CD4-positive, alpha-beta T cell treated with Interleukin-6 at 100 ng/mL for 8 hours (primary cell): ENCODE measurements at places on chromosomes 3 and 15.

DNA sequence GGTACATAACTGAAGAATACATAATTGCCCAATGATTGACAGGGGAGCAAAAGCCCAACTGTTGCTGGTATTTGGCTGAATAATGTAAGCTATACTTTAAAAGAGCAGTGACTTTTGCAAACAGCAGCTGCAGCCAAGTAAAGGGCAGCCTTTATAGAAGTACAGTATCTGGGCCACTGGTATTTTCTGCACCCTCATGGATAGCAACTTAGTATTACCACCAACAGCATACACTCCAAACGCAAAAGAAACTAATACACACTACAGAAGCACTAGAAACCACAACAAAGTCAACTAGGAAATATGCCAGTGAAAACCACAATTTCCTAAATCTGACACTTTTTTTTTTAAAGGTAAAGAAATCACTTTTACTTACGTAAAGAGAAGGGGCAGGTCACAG is 206.1 kb downstream of the TIGIT start:
- peak; percentile 8 for DNase-seq

- no peak for DNase-seq
Measured at GRCh38 chr15:48279608-48280007, 51.6 kb upstream of the DUT start.

DNA sequence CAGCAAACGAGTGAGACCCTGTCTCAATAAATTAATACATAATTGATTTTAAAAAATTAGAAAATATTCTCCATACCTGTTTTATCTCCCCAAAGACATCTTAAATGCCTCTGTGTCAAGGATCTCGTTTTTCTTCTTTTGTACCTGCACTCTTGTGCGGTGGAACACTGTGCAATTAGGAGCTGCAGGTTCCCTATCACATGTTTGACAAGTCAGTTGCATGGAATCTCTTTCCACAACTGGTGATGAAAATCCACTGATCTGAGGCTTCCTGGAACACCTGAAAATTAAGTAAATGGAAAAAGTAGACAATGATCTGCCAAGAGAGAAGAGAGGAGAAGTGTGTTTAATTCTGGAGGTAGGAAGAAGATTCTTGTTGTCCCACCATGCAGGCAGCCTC is 3.0 kb upstream of the SNX22 start:
- DNase-seq = no peak

GRCh38 chr3:945738-946137 is 147.1 kb upstream of the CNTN6 start:
- no peak for DNase-seq

- no peak for DNase-seq
Measured at GRCh38 chr3:43641306-43642114, 19.7 kb upstream of the ANO10 start.

- no peak for DNase-seq
Measured at GRCh38 chr15:42395838-42396237, 36.5 kb downstream of the CAPN3 start.

DNA sequence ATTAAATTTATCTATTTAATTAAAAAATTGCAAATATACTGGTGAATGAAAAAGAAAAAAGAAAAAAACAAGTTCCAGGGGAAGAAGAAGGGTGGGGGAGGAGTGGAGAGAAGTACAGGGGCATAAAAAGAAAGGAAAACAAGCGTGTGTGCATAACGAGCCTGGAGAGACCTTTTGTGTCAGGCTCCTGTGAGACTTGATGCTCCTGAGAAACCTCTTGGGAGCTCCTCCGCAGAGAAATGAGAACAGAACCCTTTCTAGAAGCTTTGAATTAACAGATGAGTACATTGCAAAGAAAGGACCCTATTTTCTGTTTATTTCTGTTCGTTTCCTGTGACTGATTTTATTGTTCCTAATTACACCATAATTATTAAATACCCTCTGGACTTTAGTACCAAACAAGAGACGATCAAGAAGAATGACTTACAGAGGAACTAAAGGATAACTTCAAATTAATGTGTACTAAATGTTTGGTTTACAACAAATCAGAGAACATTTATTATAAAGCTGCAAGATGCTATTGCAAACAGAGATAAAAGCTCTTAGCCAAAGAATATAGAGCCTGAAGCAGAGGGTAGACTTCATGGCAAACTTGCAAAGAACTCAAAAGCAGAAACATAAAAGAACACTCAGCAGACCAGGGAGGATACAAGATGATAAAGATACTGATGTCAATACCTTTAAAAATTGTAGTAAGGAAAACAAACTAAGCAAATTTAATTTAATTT is 74.7 kb downstream of the DPPA2 start:
- no peak for DNase-seq

- DNase-seq = no peak
Measured at GRCh38 chr15:59843609-59844008, 154.5 kb upstream of the BNIP2 start.

DNA sequence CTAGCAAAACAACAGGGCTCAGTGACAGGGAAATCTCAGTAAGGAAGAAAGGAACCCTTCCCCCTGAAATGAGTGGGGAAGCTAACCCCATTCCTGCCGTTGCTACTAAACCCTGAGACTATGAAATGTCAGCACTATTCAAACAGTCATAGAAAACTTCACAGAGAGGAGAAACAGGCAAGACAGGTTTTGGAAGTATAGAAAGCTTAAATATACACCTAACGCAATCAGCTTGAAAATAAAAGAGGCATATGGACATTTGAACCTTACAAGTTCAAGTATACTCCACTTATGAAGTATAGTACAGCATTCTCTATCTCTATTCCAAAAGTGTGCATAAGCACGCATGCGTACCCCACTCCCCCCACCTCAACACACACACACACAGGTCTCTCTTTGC is 17.6 kb upstream of the FRMD4B start:
- DNase-seq = no peak

- no peak for DNase-seq
Measured at GRCh38 chr15:84648539-84648938, 5.5 kb downstream of the WDR73 start.

DNA sequence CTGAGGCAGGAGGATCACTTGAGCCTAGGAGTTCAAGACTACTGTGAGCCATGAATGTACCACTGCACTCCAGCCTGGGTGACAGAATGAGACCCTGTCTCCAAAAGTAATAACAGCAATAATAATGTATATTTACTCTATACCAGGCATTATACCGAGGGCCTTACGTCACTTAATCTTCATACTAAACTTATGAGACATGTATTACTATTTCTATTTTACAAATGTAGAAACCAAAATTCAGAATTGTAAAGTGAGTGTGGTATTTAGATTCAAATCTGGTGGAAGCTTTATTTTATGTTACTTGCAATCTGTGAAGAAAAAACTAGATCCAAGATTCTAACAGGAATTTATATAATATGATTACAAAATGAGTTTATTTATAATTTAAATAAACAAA is 9.7 kb upstream of the BLM start:
- DNase-seq = no peak

DNA sequence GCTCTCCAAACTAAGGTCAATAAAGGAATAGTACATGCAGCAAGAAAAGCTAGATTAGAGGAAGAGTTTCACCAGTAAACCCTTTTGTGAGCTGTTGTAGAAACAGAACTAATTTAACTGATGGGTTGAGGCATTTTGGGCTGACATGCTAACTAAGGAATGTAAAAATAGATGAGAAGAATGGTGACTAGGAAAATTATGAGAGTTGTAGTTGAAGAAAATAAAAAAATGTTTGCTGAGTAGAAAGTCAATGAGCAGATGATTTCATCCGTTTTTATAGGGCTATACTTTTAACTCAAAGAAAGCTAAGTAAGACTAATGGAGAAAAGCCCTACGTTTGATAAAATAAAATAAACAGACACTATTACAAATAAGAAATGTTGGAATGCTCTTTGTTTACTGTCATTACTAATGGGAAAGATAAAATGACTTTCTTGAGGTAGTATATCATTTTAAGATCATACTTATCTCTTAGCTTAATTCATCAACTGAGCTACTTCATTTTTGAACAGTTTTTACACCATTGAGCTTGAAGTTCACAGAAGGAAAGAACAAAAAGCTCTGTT is 209.4 kb upstream of the DPH6 start:
- no peak for DNase-seq

DNA sequence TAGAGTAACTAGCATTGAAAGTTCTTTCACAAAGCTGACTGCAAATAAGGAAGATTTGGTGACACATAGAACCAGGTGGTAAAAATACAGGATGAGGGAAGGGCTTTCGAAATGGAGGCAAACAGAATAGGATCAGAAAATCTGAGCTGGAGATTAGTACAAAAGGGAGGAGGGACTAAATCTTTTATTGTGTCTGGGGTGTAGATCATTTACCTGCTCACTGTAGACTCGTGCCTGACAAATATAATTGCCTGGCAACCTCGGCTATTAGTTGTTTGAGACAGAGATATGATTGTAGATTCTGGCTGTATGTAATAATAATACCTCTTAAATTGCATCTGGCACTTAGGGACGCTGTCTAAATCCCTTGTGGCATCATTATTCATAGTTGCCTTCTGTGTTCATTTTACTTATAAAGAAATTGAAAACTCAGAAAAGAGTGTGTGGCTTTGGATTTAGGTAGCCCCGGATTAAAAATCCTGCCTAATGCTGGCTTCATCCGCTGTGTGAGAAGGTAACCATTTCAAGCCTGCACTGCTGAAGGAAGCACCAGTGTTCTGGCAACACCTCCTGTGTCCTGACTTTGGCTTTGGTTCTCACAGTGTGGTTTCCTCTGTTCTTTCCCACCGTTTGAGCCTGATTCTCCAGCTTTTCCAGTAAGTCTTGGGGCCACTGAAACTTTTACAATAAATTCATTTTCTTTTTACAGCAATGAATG is 25.0 kb upstream of the GPR160 start:
- no peak for DNase-seq

- DNase-seq = no peak
Measured at GRCh38 chr15:58525991-58526421, 94.2 kb downstream of the LIPC start.

- no peak for DNase-seq
Measured at GRCh38 chr3:47113669-47114365, 50.1 kb downstream of the SETD2 start.

DNA sequence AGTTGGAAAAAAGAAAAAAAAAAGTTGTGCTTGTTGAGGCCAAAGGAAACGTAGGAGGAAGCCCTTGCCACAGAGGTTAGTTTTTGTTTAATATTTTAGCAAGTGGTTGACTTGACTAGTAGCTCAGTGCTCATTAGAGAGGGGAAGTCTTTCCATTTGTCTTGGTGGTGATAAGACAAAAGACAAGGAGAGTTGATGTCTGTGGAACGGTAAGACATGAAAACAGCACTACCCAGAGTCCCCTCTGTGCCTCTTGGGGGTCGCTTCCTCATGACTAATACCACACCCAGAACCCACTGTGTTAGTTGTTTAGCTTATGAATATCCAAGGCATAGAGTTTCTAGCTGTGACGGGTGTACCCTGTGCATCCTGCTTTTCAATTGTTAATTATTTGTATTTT is 211.4 kb downstream of the ITPR1 start:
- DNase-seq = no peak

DNA sequence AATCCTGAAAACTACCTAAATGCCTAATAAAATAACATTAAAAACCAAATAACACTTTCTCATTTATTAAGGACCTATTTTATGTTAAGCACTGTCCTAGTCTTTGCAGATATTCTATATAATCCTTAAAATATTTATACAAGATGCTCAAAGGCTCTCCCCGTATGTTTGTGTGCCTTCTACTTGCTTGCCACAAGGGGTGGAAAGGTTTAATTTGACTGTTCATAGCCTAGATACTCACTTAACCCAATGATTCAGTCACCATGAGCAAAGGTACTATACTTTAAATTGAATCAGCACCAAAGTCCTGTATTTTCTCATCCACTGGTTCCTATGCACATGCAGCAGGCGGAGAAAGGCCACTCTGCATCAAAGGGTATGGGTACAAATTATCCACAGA is 32.0 kb downstream of the LSAMP start:
- DNase-seq = no peak

DNA sequence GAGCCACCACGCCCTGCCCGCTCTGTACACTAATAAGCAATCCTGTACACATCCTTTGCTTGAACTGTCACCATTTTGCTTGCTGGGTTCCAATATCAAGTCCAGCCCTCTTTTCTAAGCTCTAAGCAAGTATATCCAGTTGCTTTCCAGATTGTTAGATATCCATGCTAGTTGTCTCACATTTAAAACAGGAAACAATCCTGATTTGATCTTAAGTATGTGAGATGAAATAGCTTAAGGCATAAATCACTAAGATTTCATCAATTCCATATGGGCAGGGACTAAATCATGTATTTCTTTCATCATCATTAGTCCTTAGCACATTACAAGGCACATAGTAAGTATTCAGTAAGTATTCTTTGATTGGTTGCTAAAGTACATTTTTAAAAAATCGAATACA is 16.2 kb downstream of the ATP11B start:
- no peak for DNase-seq

DNA sequence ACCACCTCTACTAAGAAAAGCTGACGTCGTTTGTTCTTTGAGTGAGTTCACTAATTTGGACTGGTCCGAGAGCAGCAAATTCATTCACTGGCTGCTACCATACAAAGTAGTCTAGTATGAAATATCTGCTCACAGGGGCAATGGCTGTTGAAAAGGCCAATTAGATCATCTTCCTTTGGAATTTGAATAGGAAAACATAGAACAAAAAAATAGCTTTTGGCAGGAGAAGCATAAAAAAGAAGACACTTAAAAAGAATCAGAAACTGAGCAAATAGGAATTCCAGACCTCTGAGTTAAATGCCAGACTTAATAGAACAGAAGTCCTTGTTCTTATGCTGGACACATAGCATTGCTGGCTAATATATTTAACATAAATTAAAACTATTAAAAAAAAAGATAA is 159.3 kb downstream of the IL1RAP start:
- no peak for DNase-seq

- DNase-seq = no peak
Measured at GRCh38 chr3:138148503-138148902, 16.3 kb upstream of the A4GNT start.

DNA sequence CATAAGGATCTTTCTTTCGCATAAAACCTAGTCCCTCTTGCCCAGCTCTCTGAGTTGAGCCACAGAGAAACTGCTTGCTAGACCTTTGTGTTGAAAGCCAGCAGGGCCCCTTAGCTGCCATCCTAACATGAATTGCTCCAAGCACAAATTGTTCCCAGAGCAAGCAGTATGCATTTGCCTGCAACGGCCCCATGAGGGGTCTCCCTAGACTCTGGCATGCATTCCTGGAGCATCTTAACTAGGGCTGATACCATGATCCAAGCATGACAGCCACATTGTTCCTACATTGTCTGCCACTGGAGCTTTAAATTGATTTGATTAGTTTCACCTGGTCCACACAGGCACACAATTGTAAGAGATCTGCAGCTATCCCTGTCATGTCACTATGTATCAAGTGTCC is 428.1 kb downstream of the TAFA4 start:
- no peak for DNase-seq

DNA sequence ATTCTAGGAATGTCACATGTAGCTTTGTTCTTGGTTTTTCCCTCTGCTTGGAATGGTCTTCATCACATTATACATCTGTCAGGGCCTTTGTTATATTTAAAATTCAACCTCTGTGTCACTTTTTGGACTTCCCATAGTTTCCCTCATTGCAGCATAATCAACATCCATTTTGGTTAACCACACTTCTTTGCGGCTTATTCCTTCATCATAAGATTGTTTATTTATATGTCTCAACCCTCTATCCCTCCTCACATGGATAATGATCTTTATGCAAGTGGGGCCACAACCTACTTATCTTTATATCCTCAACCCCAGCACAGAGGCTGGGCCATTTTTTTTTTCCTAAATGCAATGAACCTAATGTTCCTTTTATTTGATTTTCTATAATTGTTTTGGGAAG is 260.0 kb upstream of the THBS1 start:
- DNase-seq = no peak

- DNase-seq = no peak
Measured at GRCh38 chr3:38805765-38806386, 10.1 kb downstream of the SCN10A start.
